ENCODE measurements at places on chromosomes 12 and 14.

DNA sequence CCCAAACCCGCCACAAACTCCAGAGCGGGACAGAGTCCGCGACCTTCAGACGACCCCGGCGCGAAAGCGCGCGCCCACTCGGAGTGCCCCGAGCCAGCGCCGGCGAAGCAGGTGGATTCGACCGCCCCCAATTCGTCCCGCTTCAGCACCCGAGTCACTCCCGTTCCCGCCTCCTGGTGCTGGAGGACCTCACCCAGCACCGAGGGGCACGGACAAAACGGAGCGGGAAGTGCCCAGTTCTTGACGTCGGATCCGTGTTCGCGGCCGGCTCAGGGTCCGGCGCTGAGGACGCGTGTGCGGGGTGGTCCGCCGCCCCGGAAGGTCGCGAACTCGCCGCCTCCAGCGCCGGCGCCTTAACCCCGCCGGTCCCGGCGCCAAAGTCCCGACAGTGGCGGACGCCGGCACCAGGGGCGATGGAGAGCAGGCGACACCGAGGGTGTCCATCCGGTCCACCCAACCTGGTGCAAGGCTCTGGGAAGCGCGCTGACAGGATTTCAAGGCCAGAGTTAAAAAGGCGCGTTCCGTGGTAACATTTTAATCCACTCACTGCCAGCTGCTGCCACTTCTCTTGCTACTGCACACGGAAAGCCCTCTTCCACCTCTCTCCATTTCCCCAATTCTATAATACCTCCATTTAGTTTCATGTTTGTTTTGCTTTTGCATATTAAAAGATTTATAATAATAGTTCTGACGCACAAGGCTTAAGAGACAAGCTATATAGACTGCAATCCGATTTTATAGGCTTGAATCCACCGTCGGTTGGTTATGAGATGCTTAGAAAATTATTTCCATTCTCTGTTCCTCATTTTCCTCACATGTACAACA, 240.0 kb upstream of the CPNE8 start:
- no peak for DNase-seq

DNA sequence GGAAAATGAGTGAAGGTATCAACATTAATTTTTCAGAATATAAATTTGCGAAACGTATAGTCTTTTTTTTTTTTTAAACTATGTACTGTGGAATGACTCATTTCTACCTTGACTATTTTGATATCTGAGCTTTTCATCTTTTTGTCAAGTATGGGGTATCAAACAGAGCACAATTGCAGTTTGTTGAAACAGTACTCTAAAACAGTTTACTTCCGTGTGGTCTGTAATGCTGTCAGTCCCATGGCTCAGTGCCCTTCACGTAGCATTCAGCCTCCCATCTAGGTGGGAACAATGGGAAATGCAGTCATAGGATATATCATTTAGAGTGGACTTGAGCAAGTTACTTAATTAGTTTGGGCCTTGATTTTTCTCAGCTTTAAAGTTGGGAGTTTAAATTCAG, 139.5 kb downstream of the ERC1 start:
- DNase-seq: no peak

DNA sequence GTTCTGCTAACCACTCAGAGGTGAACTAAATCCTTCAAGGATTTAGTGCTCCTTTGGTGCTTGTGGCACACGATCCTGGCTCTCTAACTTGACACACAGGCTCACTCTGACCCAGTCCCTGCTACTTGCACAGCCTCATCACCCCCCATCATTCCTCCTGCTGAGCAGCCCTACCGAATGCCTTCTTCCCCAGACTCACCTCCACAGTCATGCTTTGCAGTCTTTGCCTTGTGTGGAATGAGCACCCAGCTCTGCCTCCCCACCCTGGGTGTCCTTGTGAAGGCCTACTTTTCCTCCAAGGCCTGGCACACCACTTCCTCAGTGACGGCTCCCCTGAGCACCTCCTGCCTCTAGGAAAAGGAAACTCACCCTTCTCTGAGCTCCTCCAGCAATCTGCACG, 7.9 kb upstream of the TINF2 start:
- DNase-seq: no peak

GRCh38 chr12:57837864-57838562, 8.5 kb downstream of the CTDSP2 start:
- DNase-seq: no peak

DNA sequence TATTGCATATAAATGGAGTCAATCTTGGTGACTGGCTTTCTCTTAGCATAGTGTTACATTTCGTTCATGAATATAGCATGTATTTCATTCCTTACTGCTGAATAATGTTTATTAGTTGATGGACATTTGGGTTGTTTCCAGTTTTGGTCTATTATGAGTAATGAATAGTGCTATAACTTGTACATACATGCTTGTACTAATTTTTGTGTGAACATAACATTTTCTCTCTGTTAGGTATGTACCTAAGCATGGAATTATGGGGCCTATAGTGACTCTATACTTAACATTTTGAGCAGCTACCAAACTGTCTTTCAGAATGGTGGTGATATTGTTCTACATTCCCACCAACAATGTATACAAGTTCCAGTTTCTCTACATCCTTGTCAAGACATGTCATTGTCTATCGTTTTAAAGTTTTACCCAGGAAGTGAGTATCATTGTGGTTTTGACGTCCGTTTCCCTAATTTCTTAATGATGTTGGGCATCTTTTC, 23.1 kb downstream of the ATP2A2 start:
- DNase-seq: no peak

DNA sequence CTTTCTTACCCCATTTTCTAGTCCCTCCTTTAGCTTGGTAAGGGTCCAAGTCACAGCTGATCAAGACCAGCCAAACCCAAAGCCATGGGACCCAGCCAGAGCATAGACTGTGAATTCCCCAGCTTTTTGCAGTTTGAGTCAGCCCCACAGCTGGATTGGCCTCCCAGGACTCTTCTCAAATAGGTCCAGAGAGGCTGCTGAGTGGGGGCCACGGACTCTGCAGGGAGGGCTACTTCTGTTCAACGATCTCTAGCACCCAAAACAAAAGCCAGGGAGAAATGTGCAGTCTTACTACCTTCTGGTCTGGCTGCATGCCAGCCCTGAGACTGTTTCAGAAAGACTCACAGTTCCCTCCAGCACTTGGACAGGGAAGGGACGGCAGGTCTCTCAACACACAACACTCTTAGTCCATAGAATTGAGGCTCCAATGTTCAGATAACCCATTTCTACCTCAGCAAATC, 1.6 kb downstream of the VDR start:
- DNase-seq: no peak

DNA sequence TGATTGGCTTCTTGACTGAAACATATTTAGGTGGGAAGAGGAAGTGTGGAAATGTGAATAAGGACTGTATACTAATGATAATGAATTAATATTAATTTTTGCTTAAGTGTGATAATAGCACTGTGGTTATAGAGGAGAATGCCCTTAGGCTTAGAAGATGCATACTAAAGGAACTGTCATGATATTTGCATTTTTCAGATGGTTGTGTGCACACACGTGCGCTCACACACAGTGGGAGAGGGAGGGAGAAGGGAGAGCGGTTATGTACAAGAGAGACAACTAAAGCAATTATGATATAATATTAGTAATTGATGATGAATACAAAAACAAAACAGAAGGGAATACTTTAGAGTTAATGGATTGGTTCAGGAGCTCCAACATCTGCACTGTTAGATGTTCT, 54.2 kb downstream of the RCOR1 start:
- no peak for DNase-seq

GRCh38 chr12:3105690-3106479, 28.7 kb downstream of the TSPAN9 start:
- DNase-seq: no peak

- no peak for DNase-seq
These were observed 117.9 kb downstream of the CAND1 start for GRCh38 chr12:67386869-67387565.

DNA sequence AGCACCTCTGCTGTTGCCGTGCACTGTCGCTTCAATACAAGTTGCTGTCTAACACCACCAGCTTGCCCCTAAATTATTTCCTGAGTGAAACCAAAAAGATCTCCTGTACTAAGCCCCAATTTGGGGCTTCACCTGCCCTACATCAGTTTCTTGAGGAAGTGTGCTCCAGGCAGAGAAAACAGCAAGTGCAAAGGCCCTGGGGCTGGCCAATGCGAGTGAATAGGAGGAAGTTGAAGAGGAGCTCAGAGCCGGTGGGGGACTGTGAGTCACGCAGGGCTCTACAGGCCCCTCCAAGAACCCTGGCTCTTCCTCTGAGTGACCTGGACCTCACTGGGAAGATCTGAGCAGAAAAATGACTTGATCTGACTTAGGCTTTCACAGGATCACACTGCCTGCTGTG, 117.2 kb downstream of the IPO8 start:
- no peak for DNase-seq

DNA sequence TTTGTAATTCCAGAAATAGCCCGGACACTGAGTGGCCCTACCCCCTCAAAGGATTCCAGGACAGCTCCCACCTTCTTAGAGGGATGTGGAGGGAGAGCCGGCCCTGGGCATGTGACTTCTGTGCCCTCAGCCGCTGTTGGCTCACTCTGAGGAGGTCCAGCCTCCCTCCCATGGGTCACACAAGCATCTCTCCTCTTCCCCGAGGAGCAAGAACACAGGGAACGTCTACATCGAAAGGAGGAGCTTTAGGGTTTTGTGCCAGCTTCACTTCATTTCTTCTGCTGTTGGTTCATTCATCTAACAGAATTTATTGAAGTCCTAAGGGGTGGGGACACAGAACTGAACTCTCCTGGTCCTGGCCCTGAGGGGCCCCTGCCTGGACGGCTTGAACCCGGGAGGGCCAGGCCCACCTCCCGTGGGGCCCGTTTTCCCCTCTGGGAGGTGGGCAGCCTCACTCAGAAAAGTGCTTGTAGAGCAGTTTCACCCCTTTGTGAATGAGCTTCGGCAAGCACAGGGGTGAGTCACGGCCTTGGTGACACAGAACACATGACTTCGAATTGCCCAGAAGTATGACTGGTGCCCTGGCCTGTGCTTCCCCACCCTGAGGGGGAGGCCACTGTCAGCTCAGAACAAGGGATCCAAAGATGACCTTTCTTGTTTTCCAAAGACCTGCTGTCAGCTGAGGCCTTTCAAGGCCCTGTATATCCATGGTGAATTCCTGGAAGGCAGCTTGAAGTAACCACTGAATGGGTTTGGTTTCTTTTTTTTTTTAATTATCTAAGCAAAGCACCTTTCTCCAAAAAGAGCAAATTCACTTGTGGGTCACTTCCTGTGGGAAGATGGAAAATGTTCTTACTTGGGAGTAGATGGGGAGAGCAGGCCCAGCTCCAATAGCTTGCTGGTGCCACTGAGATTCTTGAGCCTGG, 39.2 kb downstream of the NFKBIA start:
- no peak for DNase-seq

GRCh38 chr12:104568935-104569334, 112.2 kb downstream of the CHST11 start:
- no peak for DNase-seq

DNA sequence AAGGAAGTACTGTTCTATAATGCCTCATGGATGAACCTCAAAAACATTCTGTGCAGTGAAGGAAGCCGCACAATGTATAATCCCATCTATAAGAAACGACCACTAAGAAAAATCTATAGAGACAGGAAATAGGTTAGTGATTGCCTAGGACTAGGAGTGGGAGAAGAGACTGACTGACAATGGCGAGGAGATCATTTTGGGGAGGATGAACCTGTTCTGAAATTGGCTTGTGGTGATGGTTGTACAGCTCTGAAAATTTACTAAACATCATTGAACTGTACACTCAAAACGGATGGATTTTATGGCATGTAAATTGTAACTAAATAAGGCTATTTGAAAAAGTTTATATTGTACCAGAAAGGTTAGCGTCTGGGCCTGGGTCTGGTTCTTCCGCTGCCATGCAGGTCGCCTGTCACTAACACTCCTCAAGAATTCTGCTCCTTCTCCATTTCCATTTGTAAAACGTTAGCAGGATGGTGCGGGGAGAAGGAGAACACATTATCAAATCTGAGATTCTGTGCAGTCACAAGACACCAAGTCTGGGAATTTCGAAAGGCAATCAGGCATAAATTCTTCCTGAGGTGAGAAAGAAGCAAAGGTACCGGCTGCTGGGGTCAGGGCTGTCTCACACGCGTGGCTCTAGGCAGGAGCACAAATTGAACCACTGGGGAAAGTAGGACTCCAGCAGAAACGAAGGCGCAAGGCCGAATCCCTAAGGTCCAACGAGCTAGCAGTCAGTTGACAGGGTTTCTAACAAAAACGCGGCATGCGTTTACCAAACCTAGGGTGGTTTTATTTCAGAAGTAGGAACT, 845 bp upstream of the COCH start:
- DNase-seq: no peak
